Stimulated activated CD4-positive, alpha-beta T cell treated with anti-CD3 and anti-CD28 coated beads, Interleukin-2, amount 100 ng/mL, for 48 hours (primary cell): ENCODE measurements at places on chromosomes 1 and 21.
A peak's percentile ranks its signal among the peaks of the same experiment; 100 is the strongest.

- DNase-seq = peak; percentile 31
Observed at GRCh38 chr1:24364975-24365678, 46.0 kb downstream of the GRHL3 start.

GRCh38 chr1:161792740-161793139, 26.6 kb downstream of the ATF6 start:
- DNase-seq = no peak

DNA sequence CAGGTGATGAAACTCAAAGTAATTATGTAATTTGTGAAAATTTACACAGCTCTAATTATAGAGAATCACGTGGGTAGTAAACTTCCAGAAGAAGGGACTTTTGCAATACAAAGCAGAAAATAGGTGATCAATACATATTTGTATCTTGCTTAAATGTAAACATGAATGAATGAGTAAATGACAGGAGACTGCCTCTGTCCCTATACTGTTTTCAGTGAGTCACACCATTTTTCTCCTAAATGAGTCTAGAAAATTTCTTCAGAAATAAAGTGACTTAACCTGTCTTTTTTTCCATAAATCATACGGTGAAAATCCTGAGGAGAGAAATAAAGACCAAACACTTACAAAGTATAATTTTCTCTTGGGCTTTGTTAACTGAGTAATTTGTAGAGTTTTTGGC, 11.9 kb downstream of the RAP1A start:
- DNase-seq = no peak

DNA sequence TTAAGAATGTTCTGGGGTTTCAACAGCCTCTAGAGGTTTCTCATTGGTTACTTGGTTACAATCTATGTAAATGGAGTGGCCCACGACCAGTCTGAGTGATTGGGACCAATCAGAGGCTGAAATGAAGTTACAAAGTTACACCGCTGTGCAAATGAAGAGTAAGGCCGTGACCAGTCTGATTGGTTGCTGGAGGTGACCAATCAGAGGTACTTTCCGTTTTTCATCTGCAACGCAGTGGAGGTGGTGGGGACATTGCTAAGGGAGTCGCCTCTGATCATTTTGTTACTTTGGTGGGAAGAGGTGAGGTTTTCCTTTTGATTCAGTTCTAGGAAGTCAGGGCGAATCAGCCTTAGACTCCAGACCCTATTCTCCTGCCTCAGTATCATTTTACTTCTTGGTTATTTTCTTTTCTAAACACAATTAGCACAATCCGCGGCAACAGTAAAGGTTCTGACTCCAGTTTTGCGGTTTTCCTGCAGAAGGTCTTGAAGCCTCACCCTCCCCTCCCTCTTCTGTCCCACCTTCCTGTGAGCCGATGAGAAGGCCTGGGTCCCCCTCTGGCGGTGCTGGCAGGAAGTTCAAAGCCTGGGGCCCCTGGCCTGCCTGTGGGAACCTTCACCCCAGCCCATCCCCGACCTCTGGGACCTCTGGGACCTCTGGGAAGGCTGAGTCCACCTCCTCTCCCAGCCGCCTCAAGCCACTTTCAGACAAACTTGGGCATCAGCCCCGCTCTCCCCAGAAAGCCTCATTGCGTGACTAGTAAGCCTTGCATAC, 38.7 kb upstream of the TTC34 start:
- DNase-seq = peak; percentile 47

- peak; percentile 12 for DNase-seq
Observed at GRCh38 chr1:231053493-231054162, 13.6 kb upstream of the FAM89A start.

GRCh38 chr1:176809292-176809691, 346.3 kb downstream of the PAPPA2 start:
- DNase-seq = no peak

- DNase-seq = no peak
Observed at GRCh38 chr1:227073786-227074185, 133.7 kb downstream of the COQ8A start.

DNA sequence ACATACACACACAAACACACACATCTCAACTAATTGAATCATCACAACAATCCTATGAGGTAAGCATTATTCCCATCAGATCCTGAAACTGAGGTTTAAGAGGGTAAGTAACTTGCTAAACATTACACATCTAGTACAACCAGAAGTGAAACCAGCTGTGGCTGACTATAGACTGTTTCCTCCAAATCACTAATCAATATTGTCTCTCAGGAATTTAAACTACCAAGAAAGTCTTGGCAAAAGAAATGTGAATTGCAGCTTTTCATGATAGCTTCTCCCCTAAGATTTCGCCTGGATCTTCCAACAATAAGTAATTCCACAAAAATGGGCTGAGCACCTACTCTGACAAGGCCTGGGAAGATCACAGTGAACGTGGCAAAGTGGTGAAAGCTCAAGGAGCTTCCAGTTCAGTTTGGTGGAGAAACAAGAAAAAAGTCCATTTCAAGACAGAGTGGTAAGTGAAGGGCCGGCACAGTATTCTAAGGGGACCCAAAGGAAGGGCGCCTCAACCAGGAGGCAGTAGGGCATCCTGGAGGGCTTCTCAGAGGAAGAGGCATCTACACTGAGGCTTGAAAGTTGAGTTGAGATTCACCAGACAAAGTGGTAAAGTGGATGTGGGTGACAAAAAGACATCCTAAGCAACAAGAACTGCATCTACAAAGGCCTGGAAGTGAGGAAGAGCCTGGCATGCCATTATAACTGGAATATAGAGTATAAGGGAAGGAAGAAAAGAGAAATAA, 22.1 kb downstream of the LRRC52 start:
- DNase-seq = no peak

DNA sequence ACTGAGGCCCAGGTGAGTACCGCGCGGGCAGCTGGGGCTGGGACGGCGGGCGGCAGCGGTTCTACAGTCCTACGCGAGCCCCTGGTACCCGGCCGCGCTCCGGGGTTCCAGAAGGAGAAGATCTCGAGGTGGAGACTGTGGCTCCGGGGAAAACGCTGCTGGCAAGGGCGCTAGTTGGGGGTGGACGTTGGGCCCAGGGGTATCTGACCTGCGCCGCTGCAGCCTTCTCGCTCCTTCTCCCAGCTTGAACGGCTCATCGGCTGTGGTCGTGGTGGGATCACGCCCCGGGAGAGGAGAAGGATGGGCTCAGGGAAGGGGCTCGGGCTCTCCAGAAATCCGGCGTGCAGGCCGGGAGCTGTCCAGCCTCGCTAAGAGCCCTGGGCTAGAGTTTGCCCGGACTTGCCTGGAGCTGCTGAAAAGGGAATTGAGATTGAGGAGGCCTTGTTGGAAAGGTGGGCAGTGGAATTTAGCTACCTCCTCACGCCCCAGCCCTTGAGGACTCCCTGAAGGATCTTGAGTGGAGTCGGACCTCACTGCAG, 1.1 kb upstream of the POU3F1 start:
- DNase-seq = no peak

DNA sequence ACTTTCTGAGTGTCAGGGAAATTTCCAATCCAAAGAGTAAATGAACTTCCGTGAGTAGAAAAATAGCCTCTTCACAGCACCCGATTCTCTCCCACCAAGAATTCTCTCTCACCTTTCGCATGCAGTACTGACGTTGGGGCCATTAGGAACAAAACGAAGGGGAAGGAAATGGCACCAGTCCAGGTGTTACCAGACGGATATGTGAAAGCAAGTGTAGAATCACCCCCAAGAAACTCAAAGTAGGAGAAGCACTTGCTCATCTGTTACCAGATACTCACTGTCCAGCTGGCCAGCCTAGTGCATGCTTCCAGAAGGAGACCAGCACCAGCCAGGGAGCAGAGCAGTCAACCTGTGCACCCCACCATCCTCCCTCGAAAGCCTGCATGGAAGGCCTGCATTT, 55.1 kb downstream of the ITPKB start:
- DNase-seq = no peak

DNA sequence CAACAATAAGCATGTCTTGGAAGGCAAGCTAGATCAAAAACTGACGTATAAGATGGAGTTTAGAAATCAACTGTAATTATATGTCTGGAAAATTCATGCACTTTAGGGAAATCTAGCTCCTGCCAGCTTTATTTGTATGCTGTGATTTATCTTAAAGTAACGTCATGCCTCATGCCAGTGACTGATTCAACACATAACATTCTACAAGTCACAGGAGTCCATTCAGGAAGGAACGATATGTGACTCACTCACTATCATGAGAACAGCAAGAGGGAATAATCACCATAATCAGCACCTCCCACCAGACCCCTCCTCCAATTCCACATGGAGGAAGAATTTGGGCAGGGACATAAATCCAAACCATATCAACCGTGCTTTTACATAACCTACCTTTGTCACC, 682.4 kb upstream of the ADAMTS5 start:
- DNase-seq = no peak

GRCh38 chr1:206105464-206105995, 11.7 kb downstream of the AVPR1B start:
- DNase-seq = no peak

DNA sequence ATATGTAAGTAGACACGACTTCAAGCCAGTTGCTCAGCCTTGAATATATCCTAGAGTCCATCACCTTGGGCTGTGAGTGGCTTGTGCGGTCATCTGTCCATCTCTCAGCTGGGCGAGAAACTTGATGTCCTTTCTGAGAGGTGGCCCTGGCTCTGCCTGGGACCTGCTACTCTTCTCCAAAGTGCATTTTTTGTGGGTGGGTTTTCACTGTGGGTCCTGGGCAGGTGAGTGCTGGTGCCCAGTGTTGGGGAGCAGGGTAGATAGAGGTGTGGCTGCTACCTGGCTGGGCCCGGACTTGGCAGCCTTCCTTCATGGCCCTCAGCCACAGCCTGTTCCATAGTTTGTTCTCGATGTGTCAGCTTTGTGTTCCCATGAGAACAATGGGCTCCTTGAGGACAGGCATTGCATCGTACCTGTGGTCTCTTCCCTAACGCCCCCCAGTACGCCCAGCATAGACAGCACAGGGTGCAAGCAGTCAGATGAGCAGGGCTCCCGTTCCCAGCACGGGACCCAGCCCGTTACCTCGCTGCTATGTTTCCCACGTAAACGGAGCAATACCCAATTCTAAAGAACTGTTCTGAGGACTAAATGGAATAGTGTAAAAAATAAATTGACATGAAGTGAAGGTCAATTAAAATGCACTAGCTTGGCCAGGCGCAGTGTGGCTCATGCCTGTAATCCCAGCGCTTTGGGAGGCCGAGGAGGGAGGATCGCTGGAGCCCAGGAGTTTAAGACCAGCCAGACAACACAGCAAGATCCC, 877 bp upstream of the SLX9 start:
- DNase-seq = no peak

DNA sequence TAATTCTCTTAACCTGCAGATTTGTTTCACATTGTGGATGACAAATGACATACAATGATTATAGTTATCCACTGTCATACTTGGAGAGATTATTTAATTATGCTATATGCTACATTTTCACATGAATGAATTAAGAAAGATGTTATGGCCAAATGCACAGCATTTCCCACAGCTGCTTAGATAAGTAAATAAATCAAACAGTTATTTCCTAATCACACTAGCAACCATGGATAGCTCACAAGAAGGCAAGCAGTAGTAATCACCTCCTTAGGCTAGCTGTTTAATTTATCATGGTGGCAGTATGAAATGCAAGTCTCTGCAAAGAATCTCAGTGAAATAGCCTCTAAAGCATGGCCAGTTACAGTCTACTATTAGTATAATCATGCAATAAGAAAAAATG, 1581.5 kb downstream of the NCAM2 start:
- no peak for DNase-seq

GRCh38 chr1:94095112-94095637, 25.8 kb downstream of the ABCA4 start:
- no peak for DNase-seq

DNA sequence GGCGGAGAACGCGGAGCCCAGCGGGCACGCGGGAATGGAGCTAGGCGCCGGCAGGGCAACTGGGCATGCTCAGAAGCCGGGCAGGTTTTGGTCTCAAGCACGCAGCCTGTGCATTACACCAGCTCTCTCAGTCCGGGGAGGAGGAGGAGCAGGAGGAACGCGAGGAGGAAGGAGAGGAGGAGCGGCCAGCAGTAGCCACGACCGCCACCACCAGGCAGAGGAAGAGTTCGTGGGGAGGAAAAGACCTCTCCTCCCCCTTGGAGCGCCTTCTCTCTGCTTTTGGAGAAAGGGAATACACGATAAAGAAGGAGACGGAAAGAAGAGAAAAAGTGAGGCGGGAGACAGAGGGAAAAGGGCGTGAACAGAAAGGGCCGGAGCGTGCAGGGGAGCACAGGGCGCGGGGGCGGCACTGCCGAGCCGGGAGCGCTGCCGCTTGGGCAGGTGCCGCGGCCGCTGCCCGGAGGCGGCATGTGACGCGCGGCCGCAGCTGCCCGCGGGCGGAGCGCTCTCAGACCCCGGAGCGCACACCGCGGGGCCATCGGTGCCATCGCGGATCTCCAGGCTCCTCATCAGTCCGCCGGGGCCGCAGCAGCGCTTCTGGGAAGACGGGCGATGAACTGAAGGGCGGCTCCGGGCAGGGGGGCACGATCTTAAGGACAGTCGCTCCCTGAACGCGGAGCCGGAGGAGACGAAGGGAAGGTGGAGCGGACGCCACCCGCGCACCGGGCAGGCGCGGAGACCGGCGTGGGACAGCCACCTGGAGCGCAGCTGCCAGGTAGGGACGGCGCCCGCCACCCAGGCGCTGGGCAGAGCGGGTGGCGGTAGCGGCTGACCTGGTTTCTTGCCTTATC, at the start of gene CHRM3:
Gene CHRM3 (plus strand): TSS at position 116 of the 851 bp plus-strand sequence. CDS start 520,884 bp downstream, outside the sequence.
- DNase-seq = no peak

- DNase-seq = no peak
Observed at GRCh38 chr1:233879841-233880240, 24.6 kb upstream of the SLC35F3 start.

DNA sequence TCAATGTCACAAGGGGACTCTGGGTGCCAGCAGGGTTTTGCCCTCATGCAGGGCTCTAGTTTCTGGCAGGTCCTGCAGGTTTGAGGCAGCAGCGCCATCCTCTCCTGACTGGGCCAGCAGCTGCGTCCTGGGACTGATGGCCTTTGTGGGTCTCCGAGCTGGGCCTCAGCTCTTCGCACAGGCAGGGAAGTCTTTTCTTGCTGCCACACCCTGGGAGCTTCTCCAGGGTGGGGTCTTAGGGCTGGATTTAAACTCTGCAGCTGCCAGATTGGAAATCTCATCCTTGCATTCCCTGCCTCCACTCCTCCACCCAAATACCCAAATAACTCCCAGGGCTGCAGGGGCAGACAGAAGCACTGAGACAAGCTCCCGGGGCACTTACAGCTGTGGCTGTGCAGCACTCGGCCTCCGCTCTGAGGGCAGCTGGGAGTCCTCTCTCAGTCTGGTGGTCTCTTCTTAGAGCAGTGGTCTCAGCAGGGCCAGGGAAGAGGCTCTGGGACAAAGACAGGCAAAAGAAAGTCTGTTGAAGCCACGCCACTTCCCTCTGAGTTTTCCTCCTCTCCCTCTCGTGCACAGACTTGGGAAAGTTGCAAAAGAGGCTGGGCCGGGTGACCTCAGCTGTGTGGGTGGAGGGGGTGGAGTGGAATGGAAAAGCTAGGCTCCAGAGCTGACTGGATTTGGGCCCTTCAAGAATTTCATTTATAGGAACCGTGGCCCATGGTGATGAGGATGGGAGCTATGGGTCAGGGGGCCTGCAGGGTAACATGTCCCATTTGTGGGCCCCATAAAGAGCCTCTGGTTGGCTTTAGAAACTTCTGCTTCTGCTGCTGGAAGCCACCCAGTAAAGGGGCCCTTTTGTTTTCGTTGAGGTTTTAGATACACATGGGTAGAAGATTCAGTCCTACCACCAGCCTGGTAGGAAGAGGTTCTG, at the start of gene RAB7B:
Gene RAB7B (minus strand): TSS at position 525 of the 931 bp plus-strand sequence. CDS start 9,260 bp downstream, outside the sequence.
- no peak for DNase-seq

GRCh38 chr1:3993619-3994375, 93.7 kb upstream of the C1orf174 start:
- DNase-seq = no peak

- DNase-seq = no peak
Observed at GRCh38 chr1:56491441-56491840, 87.9 kb downstream of the PLPP3 start.

GRCh38 chr1:13549521-13549920, 34.1 kb upstream of the PDPN start:
- DNase-seq = no peak
